ENCODE measurements at places on chromosomes 5 and 9.

- DNase-seq = no peak
Observed at GRCh38 chr9:112487799-112488340, 1.2 kb downstream of the KIAA1958 start.

- no peak for DNase-seq
Observed at GRCh38 chr5:83955916-83956315, 235.3 kb upstream of the HAPLN1 start.

GRCh38 chr5:128174951-128175350 is 91.4 kb downstream of the SLC12A2 start:
- DNase-seq = no peak

- DNase-seq = no peak
Observed at GRCh38 chr5:56161927-56162326, 71.2 kb downstream of the ANKRD55 start.

- no peak for DNase-seq
Observed at GRCh38 chr5:56305001-56305950, 72.1 kb upstream of the ANKRD55 start.

DNA sequence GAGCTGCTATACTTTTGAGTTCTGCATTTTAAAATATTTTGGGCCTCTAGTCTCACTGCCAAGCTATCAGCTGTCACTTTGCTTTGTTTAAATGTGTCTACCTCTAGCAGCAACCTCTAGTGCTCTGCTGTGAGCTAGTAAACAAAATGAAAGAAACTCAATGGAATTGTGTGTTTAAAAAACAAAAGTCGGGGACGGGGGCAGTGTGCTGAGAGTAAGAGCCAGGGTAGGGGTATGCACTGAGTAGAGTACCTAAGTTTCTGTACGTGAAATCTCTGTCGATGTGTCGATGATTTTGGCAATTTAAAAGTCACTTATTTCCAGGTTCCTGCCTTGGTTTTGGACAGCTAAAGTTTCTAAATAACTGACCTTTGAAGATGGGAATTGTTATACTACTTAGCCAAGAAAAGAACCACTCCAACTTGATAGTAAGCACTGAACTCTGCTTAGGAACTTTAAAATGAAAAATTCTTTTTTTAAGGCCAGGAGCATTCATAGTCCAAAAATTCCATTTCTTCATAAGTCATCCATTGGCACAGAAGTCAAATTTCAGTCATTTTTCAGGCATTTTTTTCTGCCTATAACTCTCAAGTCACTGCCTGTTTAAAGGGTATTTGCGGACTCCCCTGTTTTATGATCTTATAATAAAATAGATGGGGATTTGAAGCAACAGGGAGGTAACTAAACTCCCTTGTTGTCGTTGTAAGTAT is 111.5 kb downstream of the SAXO1 start:
- no peak for DNase-seq

- no peak for DNase-seq
Observed at GRCh38 chr9:118088090-118088489, 383.9 kb downstream of the TLR4 start.

DNA sequence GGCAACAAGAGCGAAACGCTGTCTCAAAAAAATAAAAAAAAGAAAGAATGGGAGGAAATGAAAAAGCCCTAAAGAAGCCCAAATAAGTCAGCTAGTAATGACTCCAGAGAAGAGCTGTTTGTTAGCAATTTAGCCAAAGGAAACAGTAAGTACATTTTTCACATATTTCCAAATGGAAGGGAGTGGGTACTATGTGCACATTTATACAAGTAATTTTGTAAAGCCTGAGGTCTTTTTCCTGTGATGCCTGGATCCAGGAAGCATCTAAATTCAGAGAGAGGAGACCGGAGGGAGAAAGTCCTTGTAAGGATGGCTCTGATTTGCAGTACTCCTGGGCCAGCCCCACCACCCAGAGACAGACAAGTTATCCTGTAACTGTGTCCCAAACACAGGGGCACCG is 14.7 kb downstream of the FBP1 start:
- DNase-seq = no peak

GRCh38 chr9:126631254-126631653 is 17.5 kb downstream of the LMX1B start:
- DNase-seq = no peak

GRCh38 chr5:132471944-132472343 is 18.6 kb downstream of the IRF1 start:
- no peak for DNase-seq

- no peak for DNase-seq
Observed at GRCh38 chr9:105510024-105510423, 47.9 kb upstream of the FKTN start.

DNA sequence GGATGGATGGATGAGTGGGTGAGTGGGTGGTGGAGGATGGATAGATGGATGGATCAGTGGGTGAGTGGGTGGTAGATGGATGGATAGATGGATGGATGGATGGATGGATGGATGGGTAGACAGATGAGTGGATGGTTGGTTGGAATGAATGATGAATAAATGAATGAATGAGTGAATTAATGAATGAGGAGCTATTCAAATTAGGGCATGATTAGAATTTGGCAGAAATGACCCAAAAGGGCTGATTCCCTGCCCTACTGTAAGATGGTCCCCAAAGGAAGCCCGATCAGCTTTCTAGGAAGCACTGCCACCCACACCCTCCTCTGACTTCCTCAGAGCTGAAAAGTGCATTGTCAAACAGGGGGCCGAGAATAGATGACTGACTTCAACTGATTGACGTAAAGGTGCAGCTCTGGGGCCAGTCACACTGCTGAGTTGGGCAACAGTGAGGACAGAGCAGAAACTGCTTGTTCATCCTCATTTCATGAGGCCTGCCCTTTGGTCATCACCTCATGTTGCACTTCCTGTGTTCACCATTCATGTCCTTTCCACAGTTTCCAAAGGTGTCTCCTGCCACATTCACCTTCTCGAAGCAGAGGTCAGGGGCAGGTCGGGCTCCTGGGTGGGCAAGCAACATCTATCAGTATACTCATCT is 34.3 kb downstream of the NIPAL4 start:
- no peak for DNase-seq

- no peak for DNase-seq
Observed at GRCh38 chr9:2745560-2746380, 28.5 kb downstream of the KCNV2 start.

GRCh38 chr9:18330401-18331309 is 143.3 kb upstream of the ADAMTSL1 start:
- DNase-seq = no peak

GRCh38 chr9:137952976-137953666 is 75.5 kb downstream of the CACNA1B start:
- no peak for DNase-seq

DNA sequence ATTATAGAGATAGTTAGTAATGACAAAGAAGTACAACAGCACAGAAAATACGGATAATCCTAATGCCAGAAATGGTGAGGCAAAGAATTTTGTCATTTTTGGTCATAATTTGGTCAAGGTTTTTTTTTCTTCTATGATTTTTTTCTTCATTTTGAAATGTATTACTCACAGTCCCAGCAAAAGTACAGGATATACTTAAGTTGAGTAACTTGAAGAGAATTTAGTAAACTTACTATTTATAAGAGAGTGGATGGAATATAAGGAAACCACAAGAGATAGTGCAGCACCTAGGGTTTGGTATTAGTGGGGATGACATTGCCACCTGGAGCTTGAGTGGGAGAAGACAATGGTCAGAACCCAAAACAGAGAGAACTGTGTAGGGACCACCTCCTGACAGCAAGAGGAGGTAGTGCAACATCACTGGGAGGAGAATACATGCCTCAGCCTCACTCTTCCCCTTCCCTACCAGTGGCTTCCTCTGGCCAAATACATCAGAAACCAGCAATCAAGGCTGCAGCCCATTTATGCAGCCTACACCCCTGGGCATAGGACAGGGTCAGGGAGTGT is 434.5 kb upstream of the TRPC7 start:
- no peak for DNase-seq

DNA sequence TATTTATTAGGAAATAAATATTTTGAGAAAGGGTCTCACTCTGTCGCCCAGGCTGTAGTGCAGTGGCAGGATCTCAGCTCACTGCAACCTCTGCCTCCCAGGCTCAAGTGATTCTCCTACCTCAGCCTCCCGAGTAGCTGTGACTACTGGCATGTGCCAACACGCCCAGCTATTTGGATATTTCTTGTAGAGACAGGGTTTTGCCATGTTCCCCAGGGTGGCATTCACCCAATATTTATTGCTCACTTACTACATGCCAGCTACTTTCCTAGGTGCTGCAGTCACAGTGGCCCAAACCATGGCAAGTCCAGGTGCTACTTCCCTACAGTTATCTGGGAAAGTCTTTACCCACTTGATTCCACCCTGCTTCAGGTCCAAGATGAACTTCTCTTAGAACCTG is 8.3 kb upstream of the MED7 start:
- no peak for DNase-seq

DNA sequence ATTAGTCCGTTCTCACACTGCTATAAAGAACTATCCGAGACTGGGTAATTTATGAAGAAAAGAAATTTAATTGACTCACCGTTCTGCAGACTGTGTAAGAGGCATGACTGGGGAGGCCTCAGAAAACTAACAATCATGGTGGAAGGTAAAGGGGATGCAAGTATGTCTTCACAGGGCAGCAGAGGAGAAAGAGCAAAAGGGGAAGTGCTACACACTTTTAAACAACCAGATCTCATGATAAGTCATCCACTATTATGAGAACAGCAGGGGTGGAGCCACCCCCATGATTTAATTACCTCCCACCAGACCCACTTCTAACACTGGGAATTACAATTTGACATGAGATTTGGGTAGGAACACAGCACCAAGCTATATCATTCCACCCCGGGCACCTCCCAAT is 26.6 kb downstream of the FST start:
- DNase-seq = no peak

GRCh38 chr5:2140501-2141175 is 257.9 kb upstream of the IRX4 start:
- DNase-seq = no peak

DNA sequence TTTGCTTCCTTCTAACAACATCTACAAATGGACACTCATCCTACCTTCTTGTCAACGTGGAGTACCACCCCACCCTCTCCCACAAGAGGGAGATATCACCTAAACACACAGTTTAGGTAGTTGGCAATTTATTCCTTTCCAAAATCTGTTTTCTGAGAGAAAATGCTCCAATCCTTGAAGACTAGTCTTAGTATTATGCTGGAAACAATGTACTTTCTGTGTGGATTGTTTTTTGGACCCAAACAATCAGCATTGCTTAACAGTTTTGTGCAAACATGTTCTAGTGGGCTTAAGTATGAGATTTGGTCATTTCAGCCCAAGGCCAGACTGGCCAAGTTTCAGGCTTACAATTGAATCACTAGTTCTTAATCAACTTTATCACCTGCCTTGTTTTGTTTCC is 359.1 kb downstream of the ARHGEF28 start:
- DNase-seq = no peak

GRCh38 chr9:18923671-18924430 is 109.2 kb downstream of the SAXO1 start:
- DNase-seq = no peak

DNA sequence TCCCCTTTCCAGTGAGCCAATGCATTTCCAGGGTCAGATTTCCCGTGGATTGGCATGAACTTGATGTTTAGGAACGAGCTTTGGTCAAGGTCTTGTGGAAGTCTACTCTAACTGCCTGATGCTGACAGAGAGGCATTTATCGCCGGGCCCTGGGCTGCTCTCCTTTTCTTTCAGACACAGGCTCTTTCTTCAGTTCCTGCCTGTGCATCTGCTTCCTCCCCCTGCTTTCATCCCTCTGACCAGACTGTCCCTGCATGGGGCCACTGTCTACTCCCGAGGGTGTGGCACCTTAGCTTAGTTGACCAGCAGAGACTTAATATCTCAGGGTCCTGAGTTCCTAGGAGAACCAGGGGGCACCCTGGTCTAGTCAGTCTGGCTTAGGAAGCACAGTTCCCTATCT is 41.2 kb downstream of the RALGPS1 start:
- peak; percentile 12 for DNase-seq

GRCh38 chr9:128636024-128636390 is 20.6 kb downstream of the DYNC2I2 start:
- DNase-seq = no peak

DNA sequence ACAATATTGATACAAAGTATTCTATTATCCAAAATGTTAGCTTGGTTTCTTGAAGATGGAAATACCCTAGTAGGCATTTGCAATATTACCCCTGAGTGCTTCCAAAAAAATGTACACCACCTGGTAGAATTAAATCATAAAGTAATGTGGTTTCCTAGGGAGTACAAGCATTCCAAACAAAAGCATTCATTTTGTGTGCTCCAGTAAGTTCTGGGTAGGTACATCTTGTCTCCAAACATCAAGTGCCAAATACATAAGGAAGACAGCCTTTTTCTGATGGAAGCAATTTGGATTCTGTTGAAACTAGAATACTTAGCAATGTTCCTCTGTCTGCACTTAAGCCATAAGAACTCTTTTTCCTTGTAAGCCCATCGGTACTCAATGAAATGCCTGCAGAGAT is 73.1 kb upstream of the IL7R start:
- DNase-seq = no peak

DNA sequence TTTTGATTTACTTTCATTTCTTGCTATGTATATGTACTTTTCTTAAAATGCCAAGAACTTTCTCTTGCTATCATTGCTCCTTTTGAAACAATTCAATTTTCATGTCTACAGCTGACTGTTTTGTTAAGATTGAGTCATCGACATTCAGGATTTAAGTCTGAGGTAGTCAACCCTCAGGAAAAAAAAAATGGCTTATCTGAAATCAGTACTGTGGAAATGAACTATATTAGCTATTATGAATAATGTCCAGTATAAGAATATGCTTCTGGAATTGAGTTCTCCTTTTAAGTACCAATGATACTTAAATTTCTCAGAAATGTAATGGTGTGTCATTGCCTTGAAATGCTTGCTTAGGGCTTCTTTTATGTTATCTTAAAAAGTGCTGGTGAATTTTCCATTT is 37.9 kb downstream of the TNFAIP8 start:
- no peak for DNase-seq

GRCh38 chr5:113128082-113128481 is 151.5 kb downstream of the DCP2 start:
- DNase-seq = no peak

DNA sequence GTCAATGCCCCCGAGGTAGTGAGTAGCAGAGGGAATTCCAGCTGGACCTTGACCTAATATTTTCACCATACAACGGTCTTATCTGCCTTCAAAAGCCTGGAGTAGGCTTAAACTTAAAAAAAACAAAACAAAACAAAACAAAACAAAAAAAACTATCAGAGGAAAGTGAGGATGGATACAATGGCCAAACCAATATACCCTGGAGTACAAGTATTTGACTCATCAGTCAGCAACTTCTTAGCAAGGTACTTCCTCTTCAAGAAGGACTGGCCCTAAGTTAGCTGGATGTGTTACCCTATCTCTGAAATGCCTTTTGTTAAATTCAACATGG is 160.6 kb upstream of the GNA14 start:
- DNase-seq = no peak

GRCh38 chr5:63245271-63245670 is 666.7 kb downstream of the LRRC70 start:
- DNase-seq = no peak

GRCh38 chr5:32494827-32495226 is 50.3 kb upstream of the ZFR start:
- no peak for DNase-seq

Measured in substantia nigra (tissue), 51 donors.